ENCODE measurements at places on chromosomes 2 and 18. TPM values are rescaled to one million over a fixed set of nuclear protein-coding genes. Genes with fewer than 3 reads are reported as not detected.

Gene GTF2A1L
- total RNA-seq = not detected

Gene TFCP2L1
- 0.21 TPM for total RNA-seq

Gene ME2
- 88.5 TPM for total RNA-seq

Gene GRHL1
- total RNA-seq = 0.19 TPM

Gene ANKRD30B
- total RNA-seq = not detected

Gene DUSP2
- 181 TPM for total RNA-seq

Gene FARSB
- total RNA-seq = 47.8 TPM

Gene PRKCE
- 28.2 TPM for total RNA-seq

Gene RAB27B
- total RNA-seq = not detected

Gene MC2R
- 0.15 TPM for total RNA-seq

Gene RAB6C
- not detected for total RNA-seq

Gene TAF1B
- 10.6 TPM for total RNA-seq

Gene RIF1
- 44.2 TPM for total RNA-seq

Gene PLA2R1
- not detected for total RNA-seq

Gene SCYGR1
- total RNA-seq = not detected

Gene MC4R
- not detected for total RNA-seq

Gene CHST10
- total RNA-seq = 15.7 TPM

Gene SCG2
- total RNA-seq = not detected

Gene SNORC
- 0.64 TPM for total RNA-seq

Gene ABCG8
- not detected for total RNA-seq

Gene DSG4
- 0.16 TPM for total RNA-seq

Gene STK17B
- total RNA-seq = 73.3 TPM

Gene AGFG1
- total RNA-seq = 108 TPM

Gene SPDYA
- total RNA-seq = 0.58 TPM

Gene KCNG2
- total RNA-seq = not detected

Gene CCDC150
- 19.1 TPM for total RNA-seq

Gene ADGRF3
- 2.8 TPM for total RNA-seq

Gene OTOS
- not detected for total RNA-seq

Gene SPC25
- 18.7 TPM for total RNA-seq

Gene NYAP2
- total RNA-seq = not detected

Gene RAX
- total RNA-seq = not detected

Gene C18orf63
- not detected for total RNA-seq

Gene SERPINB4
- not detected for total RNA-seq

Gene MPV17
- 63.3 TPM for total RNA-seq

Gene SAG
- total RNA-seq = 0.69 TPM

Gene TEX44
- total RNA-seq = not detected

Gene RBM45
- 13.9 TPM for total RNA-seq

Gene NDC80
- total RNA-seq = 38.8 TPM

Gene CRYGC
- total RNA-seq = not detected

Gene ARL5A
- 47.1 TPM for total RNA-seq

Gene ARHGEF4
- 0.21 TPM for total RNA-seq

Gene APLF
- 1.9 TPM for total RNA-seq

Gene DNAH7
- total RNA-seq = 0.31 TPM

Gene MAL
- 1.8 TPM for total RNA-seq

Data from GM12878 (cell line).